Activated CD4-positive, CD25-positive, alpha-beta regulatory T cell (primary cell): ENCODE measurements at places on chromosomes 1 and 21.

- DNase-seq, result no peak
Measured at GRCh38 chr1:39648496-39648895, 9.1 kb upstream of the HEYL start.

DNA sequence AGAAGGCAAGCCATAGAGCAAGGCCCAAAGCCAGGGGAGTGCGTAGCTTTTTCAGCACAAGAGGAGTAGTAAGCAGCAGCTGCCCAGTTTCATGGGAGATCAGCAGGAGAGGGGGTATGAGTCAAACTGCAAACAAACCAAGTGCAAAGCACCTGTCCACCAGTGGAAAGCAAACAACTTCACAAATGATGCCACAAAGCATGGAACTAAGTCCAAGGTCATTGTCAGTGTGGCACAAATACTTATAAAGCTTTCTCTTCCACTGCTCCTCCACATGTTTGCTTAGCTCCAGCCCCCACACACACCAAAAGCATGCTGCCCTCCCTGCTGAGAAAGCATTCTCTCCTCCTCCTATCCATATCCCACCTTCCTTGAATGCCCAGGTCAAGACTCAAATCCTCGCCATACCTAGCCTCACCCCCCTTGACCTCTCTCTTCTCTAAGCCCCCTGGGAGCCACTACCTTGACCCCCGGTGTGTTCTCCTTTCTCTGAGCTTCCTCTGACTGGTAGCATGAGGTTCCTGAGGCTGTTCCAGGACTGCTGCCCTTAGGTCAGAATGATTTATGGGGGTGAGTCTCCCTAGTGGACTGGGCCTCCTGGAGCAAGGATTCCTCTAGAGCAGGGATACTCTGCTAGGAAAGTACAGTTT, 70.4 kb downstream of the DMAP1 start:
- no peak for DNase-seq

GRCh38 chr1:206635978-206636345, 626 bp downstream of the DYRK3 start:
- DNase-seq, result no peak

DNA sequence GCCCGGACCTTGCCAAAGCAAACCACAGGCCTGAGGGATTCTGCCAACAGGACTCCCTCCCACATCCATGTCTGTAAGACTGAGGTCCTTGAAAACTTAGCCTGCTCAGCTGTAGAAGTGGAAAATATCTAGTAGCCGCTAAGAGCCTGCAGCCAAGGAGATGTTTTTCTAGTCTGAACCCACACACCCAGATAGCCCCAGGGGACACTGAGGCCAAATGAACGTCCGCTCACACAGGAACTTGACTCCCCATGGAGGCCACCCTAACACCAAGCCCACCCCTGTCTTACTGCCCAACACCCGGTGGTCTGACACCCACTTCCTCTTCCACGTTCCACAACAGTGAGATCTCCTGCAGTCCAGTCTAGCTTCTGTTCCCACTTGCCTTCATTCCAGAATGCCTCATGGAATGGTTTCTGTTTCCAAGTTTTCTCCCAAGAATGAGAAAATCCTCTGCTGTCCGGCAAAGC, 174.8 kb downstream of the PLPP3 start:
- no peak for DNase-seq

GRCh38 chr1:192147696-192148095, 10.6 kb upstream of the RGS18 start:
- no peak for DNase-seq

DNA sequence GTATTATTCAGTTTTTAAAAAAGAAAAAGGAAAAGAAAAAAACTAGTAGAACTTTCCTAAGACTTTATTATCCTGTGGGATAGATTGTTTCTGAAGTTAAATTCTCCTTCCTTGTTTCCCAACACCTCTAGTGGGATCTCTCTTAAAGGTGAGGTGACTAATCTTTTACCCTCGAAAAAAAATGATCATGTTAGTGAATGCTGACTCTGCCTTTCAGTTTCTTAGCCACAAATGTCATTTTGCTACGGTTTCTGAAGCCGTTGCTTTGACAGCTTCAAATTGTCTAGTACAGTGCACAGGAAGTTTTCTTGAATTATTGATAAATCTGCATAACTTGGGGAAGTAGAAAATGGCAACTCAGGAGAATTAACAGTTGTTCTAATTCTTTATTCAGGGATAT, 13.0 kb upstream of the NEK7 start:
- DNase-seq, result no peak

DNA sequence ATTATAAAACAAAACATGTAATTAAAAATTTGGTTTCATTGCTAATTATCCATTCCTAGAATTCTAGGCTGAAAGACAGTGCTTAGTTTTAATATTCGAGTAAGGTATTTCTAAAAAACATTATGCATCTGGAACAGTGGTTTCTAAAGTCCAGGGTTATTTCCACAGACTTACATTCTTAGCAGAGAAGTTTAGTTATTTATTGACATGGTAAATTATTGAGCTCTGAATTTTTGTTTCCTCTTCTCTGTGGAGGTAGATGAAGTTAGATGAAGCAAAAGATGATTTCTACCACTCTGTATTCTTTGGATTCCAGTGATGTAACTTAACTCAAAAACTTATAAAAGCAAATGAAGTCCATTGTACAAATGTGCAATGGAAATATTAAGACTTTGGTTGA, 709.4 kb downstream of the MRPL39 start:
- DNase-seq, result no peak

GRCh38 chr1:150017206-150017750, 6.8 kb upstream of the OTUD7B start:
- no peak for DNase-seq

DNA sequence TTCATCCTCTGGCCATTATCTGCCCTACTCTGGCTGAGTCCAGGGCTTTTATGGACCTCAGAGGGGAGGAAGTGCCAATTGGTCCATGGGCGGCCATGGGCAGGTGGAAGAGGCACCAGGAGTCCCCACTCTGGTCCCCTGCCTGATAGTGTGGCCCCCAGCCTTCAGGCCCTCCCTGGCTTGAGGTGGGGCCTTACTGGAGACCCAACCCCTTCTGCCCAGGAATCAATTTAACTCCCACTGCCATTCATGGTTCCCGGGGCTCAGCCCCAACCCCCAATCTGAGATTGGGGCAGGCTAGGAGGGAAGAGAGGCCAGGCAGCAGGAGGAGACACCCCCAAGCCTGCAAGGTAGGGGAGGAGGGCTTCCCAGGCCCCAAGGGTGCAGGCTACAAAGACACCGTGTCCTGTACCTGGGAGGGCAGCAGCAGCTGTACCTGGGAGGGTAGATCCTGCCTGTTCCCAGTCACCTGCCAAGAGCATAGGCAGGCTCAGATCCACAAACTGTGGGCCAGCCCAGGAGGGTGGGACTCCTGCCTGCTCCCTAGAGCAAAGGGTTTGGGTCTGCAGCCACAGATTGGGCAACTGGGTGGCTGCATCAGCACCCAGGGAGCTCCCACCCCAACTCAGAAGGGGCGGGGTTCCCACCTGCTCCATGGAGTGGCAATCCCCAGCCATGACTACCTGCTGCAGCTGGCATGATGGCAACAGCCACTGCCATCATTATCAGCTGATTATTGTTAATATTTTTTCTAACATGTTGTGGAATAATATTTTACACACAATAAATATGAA, 1044.1 kb upstream of the B3GALT2 start:
- DNase-seq, result no peak

- DNase-seq, result no peak
Measured at GRCh38 chr1:109530457-109531087, 9.1 kb upstream of the GPR61 start.

- DNase-seq, result no peak
Measured at GRCh38 chr1:193216920-193217319, 30.5 kb upstream of the B3GALT2 start.

DNA sequence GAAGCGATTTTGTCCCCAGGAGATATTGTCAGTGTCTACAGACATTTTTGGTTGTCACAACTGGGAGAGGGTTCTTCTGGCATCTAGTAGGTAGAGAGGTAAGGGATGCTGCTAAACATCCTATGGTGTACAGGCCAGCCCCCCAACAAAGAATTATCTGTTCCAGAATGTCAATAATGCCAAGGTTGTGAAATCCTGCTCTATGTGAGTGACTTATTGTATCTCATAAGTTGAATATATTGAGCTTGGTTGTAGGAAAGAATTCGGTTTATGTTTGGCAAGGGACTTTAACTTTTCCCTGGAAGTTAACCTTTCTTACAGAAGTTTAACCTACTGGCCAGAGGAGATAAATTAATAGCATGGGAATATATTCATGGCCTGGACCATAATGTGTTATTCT, 52.6 kb upstream of the ANGPTL1 start:
- no peak for DNase-seq

DNA sequence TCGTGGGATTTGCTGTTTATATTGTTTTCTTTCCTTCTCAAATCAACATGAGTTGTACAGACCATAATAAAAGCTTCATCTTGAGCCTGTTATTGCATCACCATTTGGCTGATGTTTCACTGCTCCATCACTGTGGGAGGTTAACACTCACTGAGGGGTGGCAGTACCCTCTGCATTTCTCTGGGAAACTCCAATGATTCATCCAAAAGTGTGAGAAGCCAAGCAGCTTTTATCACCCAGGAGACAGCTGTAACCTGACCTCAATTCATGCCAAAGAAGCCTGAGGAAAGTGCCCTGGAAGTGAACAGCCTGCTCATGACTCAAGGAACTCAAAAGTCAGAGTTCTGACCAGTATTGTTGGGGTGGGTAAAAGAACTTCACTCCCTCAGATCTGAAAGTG, 84.1 kb downstream of the GPR88 start:
- no peak for DNase-seq

DNA sequence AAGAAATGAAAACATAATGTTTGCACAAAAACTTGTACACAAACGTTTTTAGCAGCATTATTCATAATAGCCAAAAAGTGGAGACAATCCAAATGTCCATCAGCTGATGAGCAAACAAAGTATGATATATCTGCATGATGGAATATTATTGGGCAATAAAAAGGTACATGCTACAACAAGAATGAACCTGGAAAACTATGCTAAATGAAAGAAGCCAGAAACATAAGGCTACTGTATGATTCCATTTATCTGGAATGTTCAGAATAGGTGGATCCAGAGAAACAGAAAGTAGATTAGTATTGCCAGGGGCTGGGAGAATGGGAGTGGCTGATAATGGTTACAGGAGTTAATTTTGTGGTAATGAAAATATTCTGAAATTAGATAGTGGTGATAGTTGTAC, 19.0 kb downstream of the FBXO28 start:
- DNase-seq, result no peak
